ENCODE measurements at places on chromosomes 6 and 20. TPM values are rescaled to one million over a fixed set of nuclear protein-coding genes. Genes with fewer than 3 reads are reported as not detected.

GRCh38 chr6:8240301-8240700 is 138.0 kb upstream of the EEF1E1 start:
- no peak for DNase-seq

DNA sequence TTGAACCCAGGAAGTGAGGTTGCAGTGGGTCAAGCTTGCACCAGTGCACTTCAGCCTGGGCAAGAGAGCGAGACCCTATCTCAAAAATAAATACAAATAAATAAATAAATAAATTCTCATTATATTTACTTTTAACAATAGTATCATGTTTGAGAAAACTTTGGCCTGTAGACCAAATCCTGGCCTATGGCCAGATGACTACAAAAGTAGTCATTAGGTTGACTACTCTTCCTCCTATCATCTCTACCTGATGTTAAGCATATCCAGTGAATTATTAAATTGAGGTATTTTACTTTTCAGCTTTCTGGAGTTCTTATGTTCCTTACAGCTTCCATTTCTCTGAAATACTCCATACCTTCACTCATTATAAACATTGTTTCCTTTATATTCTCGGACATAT is 280.6 kb downstream of the LAMA2 start:
- DNase-seq, result no peak

GRCh38 chr6:142518126-142518525 is 216.3 kb downstream of the ADGRG6 start:
- no peak for DNase-seq

GRCh38 chr6:25583906-25584305 is 68.1 kb upstream of the SCGN start:
- DNase-seq, result no peak

DNA sequence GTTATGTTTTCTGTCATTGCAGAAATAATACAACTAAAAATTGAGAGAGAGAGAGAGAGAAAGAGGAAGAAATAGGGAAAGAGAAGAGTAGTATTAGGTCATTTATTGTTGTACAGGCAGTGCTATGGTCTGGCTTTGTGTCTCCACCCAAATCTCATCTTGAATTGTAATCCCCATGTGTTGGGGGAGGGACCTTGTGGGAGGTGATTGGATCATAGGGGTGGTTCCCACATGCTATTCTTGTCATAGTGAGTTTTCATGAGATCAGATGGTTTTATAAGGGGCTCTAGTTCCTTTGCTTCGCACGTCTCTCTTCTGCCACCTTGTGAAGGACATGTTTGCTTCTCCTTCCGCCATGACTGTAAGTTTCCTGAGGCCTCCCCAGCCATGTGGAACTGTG is 677.4 kb upstream of the CHD6 start:
- no peak for DNase-seq

GRCh38 chr6:95384988-95385387 is 192.3 kb upstream of the MANEA start:
- no peak for DNase-seq

DNA sequence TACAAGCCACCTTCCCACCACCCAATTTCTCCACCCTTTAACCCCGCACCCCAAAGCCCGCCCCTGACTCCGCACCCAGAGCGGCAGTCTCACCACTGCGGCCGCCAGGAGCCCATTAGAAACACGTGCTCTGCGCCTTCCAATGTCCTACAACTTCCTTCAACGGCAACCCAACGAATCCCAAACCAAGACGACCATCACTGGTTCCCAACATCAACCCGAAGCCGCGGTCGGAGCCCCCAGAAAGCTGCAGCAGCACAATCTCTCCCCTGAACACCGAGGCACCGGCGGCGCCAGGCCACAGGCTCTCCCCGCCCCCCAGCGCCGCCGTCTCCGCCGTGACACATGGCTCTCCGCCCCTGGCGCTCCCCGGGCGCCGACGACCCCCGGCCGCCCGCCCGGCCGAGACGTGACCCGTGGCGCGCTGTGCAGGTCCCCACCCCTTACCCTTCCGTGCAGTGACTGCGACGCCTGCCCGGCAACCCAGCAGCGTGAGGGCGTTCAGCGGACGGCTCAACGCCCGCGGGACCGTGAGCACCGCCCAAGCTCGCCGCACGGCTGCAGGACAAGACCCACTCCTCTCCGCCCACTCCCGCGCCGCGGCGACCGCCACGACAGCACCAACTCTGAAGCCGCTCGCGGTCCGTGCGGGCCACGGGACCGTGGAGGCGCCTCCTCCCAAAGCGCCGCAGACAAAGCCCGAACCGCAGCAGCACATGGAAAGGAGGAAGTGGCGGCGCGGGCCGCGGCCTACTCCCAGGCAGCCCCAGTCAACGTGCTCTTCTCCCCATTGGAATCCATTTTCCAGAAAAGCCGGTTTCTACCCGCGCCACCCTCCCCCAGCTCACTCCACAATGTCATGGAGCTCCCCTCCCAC is 551 bp downstream of the SYNCRIP start:
- DNase-seq, result peak; percentile 69

GRCh38 chr6:14711056-14711703 is 534.7 kb upstream of the JARID2 start:
- no peak for DNase-seq

DNA sequence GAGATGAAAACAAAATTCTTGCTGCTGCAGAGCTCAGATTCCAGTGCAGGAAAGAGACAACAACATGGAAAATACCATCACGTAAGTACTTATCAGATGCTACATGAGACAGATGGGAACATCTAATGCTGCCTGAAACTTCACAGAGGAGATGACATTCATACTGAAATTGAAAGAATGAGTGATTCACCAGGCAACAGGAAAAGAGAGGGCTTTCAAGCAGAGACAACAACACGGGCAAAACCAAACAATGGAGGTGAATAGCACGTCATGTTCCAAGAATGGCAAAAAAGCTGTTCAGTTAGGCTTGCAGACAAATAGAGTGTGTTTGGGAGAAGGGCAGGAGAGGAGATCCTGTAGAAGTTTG is 39.3 kb downstream of the GTF2H5 start:
- peak; percentile 80 for DNase-seq

- no peak for DNase-seq
Measured at GRCh38 chr6:23690453-23691049, 435.5 kb upstream of the NRSN1 start.

GRCh38 chr20:53664121-53664520 is 70.5 kb upstream of the ZNF217 start:
- no peak for DNase-seq

DNA sequence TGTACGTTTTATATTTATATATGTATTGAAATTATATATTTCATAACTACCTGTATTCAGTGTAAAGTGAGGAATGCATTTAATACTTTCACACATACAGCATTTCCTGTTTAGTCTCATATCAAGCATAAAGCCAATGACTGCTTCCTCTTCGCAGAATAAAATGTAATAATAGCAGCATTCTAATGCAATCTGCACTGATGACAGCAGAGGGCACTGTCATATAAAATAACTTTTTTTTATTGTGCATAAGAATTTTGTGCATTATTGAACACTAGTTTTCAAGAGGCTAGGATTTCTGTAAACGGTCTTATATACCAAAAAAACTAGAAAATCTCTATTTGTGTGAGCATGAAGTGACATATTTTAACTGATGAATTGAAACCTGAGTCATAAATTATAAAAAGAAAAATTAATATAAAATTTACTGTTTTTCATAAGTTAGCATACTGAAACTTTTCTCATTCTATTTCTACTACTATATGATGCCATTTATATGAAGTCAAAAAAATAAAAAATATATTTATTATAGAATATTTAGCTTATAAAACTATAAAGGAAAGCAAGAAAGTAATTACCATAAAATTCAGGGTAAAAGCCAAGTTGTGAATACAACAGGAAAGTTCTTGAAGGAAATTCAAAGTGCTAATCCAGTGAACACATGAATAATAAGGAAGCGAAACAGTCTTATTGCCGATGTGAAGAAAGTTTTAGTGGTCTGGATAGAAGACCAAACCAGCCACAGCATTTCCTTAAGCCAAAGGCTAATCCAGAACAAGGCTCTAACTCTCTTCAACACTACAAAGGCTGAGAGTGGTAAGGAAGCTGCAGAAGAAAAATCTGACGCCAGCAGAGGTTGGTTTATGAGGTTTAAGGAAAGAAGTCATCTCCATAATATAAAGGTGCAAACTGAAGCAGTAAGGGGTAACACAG is 36.3 kb downstream of the RNF146 start:
- DNase-seq, result peak; percentile 71

- DNase-seq, result no peak
Measured at GRCh38 chr20:46289432-46289831, 18.9 kb downstream of the CDH22 start.

DNA sequence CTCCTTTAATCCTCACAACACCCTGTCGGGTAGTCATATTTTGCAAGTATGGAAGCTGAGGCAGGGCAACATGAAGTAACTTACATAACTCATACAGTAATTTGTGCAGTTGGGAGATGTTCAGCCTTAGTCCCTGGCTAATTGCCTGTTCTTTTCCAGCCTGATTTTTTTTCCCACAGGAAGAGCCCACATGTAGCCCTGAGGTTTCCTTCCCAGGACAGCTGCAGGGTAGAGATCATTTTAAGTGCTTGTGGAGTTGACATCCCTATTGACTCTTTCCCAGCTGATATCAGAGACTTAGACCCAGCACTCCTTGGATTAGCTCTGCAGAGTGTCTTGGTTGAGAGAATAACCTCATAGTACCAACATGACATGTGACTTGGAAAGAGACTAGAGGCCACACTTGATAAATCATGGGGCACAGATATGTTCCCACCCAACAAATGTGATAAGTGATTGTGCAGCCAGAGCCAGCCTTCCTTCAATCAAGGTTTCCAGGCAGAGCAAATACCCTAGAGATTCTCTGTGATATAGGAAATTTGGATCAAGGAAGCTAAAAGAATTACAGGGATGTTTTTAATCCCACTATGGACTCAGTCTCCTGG is 5.0 kb upstream of the BTN2A1 start:
- peak; percentile 4 for DNase-seq

- DNase-seq, result no peak
Measured at GRCh38 chr6:90599151-90599550, 12.3 kb upstream of the MAP3K7 start.

- no peak for DNase-seq
Measured at GRCh38 chr20:55582498-55582897, 422.8 kb downstream of the CBLN4 start.

DNA sequence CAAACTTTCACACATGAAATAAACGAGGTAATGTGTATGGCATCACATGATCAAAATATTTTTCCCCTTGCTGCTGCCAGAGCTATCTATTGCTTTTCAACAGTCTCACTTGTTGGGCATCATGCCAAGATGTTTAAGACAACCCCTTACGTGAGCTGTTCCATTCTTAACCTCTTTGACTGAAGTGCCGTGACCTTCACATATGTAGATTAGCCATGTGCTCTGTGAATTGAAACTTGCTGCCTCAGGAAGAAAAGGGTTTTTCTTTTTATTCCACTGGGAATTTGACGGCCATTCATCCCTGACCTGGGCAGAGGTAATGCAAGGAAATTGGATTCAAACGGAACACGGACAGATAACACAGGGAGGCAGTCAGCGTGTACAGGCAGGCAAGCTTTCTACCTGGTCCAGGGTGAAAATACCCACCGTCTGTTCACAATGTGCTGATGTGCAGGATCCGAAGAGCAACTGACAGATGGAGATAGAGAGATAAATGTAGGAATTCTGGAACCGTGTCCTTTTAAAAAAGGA is 14.2 kb downstream of the ARID1B start:
- peak; percentile 82 for DNase-seq

DNA sequence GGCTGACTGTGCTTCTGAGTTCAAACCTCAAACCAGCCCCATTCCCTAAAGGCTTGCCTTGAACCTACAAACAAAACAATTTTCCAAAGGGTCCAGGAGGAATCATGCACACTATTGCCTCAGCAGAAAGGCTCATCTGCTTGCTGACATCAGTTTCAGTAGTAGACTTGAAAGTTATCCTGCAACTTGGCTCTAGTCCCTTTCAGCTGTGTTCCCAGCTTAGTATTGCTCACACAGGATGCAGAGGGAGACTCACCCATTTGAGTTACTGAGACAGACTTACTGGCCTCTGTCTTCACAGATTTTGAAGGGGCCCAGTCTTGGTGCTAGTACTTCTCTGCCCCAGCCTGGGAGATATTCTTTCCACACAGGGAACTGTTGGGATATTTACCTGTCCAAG is 38.5 kb upstream of the TFB1M start:
- no peak for DNase-seq

- DNase-seq, result no peak
Measured at GRCh38 chr20:16170406-16170971, 402.8 kb downstream of the KIF16B start.

The OR2B6 gene
- not detected for total RNA-seq

The PDYN gene
- total RNA-seq, result not detected

The TMEM217 gene
- 12.4 TPM for total RNA-seq

The ZFAND3 gene
- 28.2 TPM for total RNA-seq

The GTSF1L gene
- total RNA-seq, result not detected

The ADAM33 gene
- total RNA-seq, result 0.17 TPM

The LHFPL5 gene
- not detected for total RNA-seq

The ELOVL2 gene
- total RNA-seq, result under 0.01 TPM

The ARHGAP18 gene
- total RNA-seq, result 110 TPM

The IRF4 gene
- total RNA-seq, result not detected

The IP6K3 gene
- under 0.01 TPM for total RNA-seq

The GSS gene
- 73.7 TPM for total RNA-seq

The CRNKL1 gene
- 37.8 TPM for total RNA-seq
